ENCODE measurements at places on chromosomes 12 and 14. TPM values are rescaled to one million over a fixed set of nuclear protein-coding genes. Genes with fewer than 3 reads are reported as not detected.

The BDKRB2 gene
- total RNA-seq, result 0.42 TPM

DNA sequence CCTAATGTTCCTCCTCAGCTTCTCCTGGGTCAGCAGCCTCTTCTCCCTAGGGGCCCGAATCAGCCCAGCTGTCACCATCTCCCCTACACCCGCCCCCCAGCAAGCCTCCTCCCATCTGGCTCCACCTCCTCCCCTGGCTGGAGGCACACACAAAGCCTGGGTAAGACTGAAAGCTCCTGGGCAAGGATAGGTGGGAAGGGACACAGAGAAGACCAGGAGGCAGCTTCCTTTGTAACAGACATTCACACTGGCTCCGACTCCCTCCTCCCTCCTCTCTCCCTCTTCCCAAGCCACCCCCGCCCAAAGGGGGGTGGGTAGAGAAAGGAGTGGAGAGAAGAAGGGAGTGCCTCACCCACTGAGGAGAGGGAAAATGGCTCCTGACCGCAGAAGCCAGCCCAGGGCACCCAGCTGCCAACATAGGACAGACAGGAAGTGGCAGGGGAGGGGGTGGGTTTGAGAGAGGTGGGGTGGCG is 4.0 kb downstream of the CHD4 start:
- DNase-seq, result no peak
- H3K36me3 ChIP-seq, result peaks cover 40% of the 10 kb centered on the region

DNA sequence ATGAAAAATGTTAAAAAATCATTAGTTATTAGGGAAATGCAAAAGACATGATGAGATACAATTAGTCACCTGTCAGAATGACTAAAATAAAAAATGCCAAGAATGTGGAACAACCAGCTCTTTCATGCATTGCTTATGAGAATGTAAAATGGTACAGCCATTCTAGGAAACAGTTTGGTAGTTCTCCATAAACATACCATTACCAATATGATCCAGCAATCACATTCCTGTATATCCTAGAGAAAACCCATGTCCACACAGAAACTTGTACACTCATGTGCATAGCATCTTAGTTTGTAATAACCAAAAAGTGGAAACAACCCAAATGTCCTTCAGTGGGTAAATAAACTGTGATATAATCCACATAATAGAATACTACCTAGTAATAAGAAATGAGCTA is 245.7 kb downstream of the FUT8 start:
- H3K4me1 ChIP-seq, result peaks cover 15% of the 10 kb centered on the region
- no peak overlapping the region for H3K27ac ChIP-seq
- H3K4me3 ChIP-seq, result no peak overlapping the region

The PZP gene
- total RNA-seq, result 0.24 TPM

The KCNC2 gene
- not detected for total RNA-seq

The PPM1H gene
- 25.4 TPM for total RNA-seq

GRCh38 chr14:69657950-69658355 is 46.6 kb downstream of the SUSD6 start:
- H3K27me3 ChIP-seq, result no peaks in the 10 kb centered on the region
- peaks cover 9% of the 10 kb centered on the region for H3K36me3 ChIP-seq
- peaks cover 46% of the 10 kb centered on the region for H3K4me1 ChIP-seq
- H3K27ac ChIP-seq, result peak overlapping the region; percentile 97

DNA sequence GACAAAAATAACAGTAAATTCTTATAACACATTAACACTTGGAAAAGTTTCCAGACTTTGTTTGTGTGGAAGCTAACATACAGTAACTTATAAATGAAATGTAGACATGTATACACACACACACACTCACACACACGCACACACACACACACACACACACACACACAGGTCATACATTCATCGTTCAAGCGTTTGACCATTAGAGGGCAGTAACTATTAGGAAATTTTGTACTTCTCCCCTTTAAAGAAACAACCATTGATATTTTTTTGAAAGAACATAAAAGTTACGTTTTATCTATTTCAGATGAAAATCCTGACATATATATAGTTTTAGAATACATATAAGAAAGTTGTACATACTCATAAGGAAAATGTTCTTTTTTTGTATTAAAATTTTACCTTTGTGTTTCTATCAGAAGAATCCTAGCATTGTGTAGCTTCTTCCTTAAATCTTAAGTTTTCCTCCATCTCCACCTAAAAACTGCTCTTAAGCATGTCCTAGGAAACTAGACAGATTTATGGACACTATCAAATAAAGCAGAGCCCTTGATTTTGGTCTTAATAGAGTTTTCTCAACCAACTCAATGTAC is 29.0 kb downstream of the PTPRQ start:
- no peaks in the 10 kb centered on the region for H3K4me1 ChIP-seq
- H3K4me3 ChIP-seq, result no peak overlapping the region

DNA sequence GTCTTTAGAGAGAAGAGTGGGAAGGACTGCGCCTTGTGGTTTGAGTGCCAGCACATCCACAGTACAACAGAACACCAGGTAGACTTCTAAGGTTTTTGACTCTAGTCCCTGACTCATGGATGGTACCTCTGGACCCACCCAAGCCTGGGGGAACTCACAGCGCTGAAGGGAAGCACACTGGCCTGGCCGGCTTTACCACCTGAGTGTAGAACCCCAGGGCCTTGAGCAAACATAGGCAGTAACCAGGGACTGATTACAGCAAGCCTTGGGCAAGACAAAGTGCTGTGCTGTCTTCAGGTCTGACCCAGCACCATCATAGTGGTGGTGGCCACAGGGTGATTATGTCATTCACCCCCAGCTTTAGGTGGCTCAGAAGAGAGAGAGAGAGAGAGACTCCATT is 17.2 kb downstream of the EML5 start:
- H3K27me3 ChIP-seq, result no peaks in the 10 kb centered on the region
- H3K27ac ChIP-seq, result no peak overlapping the region
- no peaks in the 10 kb centered on the region for H3K4me1 ChIP-seq
- H3K4me3 ChIP-seq, result no peak overlapping the region

DNA sequence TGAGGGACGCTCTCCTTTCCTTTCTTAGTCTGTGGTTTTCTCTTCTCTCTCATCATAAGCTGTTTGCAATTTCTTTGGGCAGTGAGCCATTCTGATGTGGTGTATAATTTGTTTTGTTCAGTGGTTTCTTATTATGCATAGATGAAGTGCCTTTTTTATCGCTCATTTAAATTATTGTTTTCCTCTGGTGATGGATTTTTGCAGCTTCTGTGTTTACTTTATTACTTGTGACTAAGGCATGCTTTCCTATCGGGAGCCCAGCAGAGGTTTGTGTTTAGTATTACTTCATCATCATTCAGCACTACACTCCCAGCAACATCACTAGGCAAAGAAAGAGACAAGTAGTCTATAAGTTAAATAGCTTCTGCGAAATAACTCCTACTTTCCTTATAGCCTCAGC is 586.6 kb upstream of the NOVA1 start:
- no peak overlapping the region for H3K4me3 ChIP-seq
- H3K36me3 ChIP-seq, result no peaks in the 10 kb centered on the region
- H3K4me1 ChIP-seq, result no peaks in the 10 kb centered on the region
- no peak overlapping the region for H3K27ac ChIP-seq
- DNase-seq, result no peak

- H3K27ac ChIP-seq, result no peak overlapping the region
- H3K4me3 ChIP-seq, result no peak overlapping the region
- no peak for DNase-seq
- H3K27me3 ChIP-seq, result no peaks in the 10 kb centered on the region
- peaks cover 21% of the 10 kb centered on the region for H3K4me1 ChIP-seq
Observed at GRCh38 chr14:51604073-51604472, 47.6 kb upstream of the FRMD6 start.

GRCh38 chr12:99332936-99333591 is 314.5 kb upstream of the GARIN6 start:
- no peak for DNase-seq
- no peak overlapping the region for H3K4me3 ChIP-seq
- H3K36me3 ChIP-seq, result no peaks in the 10 kb centered on the region
- H3K4me1 ChIP-seq, result peaks cover 1% of the 10 kb centered on the region
- no peak overlapping the region for H3K27ac ChIP-seq
- no peaks in the 10 kb centered on the region for H3K27me3 ChIP-seq

DNA sequence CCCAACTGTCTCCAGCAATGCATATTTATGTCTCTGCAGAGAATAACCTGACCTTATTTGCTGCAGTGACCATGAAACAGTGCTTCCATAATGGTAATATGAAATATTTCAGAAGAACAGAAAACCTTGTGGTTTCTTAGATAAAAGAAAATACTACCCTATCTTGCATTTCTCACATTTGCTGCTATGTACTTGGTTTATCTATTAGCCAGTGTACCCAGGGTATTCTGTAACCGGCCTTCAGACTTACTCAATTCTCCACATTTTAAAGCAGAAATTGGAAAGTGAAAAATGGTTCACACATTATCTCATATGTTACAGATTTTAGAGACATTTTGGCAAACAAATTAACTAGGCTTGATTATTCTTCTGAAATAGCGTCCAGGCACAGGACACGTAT is 57.9 kb upstream of the CCDC91 start:
- H3K36me3 ChIP-seq, result no peaks in the 10 kb centered on the region
- DNase-seq, result no peak

- H3K27me3 ChIP-seq, result peaks cover 3% of the 10 kb centered on the region
- no peak for DNase-seq
- no peak overlapping the region for H3K4me3 ChIP-seq
- no peaks in the 10 kb centered on the region for H3K36me3 ChIP-seq
- no peak overlapping the region for H3K27ac ChIP-seq
Observed at GRCh38 chr12:104248444-104248843, 32.9 kb downstream of the TXNRD1 start.

DNA sequence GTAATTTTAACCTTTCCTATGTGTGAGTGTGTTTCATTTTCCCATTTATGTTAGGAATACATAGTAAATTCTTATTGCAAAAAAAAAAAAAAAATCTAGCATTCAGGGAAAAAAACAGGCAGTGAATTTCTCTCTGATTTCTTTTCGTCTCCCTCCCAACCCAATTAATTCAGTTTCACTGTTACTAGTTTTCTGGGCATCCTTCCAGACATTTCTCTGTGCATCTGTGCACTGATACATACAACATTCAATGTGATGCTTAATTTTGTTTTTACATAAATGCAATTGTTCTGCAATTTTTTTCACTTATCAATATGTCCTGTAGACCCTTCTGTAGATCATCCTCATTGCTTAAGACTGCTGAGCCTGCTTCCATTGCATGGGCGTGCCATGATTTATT is 694.3 kb upstream of the TBX3 start:
- no peak overlapping the region for H3K4me3 ChIP-seq
- H3K4me1 ChIP-seq, result peaks cover 16% of the 10 kb centered on the region
- H3K36me3 ChIP-seq, result no peaks in the 10 kb centered on the region
- no peak for DNase-seq

The SPIC gene
- total RNA-seq, result not detected

DNA sequence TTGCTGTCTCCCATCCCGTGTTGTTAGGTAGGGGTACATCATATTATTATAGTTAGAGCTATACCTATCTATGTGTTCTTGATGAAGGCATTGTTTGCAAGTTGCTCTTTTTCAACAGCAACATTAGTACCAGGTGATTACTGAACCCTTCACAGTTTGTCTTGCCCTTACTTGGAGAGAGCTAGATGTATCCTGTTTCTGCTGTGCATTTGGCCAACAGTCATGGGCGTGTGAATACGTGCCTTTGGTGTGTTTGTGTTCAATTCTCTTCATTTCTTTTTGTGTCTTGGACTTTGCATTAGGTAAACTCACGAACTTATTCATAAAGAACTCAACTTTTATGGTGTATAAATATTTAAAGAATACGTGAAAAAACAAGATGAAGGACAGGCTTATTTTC is 14.3 kb downstream of the ARF6 start:
- no peak overlapping the region for H3K4me3 ChIP-seq
- H3K27ac ChIP-seq, result no peak overlapping the region
- H3K27me3 ChIP-seq, result no peaks in the 10 kb centered on the region
- peaks cover 1% of the 10 kb centered on the region for H3K36me3 ChIP-seq

The ST8SIA1 gene
- 5.3 TPM for total RNA-seq

GRCh38 chr14:23020143-23021128 is 10.5 kb upstream of the C14orf93 start:
- no peaks in the 10 kb centered on the region for H3K27me3 ChIP-seq
- DNase-seq, result no peak
- H3K4me1 ChIP-seq, result peaks cover 20% of the 10 kb centered on the region
- no peak overlapping the region for H3K27ac ChIP-seq
- H3K36me3 ChIP-seq, result peaks cover 7% of the 10 kb centered on the region
- H3K4me3 ChIP-seq, result no peak overlapping the region

The KRT72 gene
- not detected for total RNA-seq

The STAC3 gene
- total RNA-seq, result 6.1 TPM

- H3K4me3 ChIP-seq, result no peak overlapping the region
- H3K36me3 ChIP-seq, result no peaks in the 10 kb centered on the region
- H3K4me1 ChIP-seq, result peaks cover 6% of the 10 kb centered on the region
- H3K27ac ChIP-seq, result no peak overlapping the region
- no peak for DNase-seq
- peaks cover 5% of the 10 kb centered on the region for H3K27me3 ChIP-seq
Observed at GRCh38 chr14:75315144-75315543, 36.5 kb downstream of the FOS start.

The RIPK3 gene
- total RNA-seq, result 0.62 TPM

The CLEC1B gene
- not detected for total RNA-seq

The SERPINA5 gene
- 37.7 TPM for total RNA-seq

The NEK9 gene
- 100 TPM for total RNA-seq

DNA sequence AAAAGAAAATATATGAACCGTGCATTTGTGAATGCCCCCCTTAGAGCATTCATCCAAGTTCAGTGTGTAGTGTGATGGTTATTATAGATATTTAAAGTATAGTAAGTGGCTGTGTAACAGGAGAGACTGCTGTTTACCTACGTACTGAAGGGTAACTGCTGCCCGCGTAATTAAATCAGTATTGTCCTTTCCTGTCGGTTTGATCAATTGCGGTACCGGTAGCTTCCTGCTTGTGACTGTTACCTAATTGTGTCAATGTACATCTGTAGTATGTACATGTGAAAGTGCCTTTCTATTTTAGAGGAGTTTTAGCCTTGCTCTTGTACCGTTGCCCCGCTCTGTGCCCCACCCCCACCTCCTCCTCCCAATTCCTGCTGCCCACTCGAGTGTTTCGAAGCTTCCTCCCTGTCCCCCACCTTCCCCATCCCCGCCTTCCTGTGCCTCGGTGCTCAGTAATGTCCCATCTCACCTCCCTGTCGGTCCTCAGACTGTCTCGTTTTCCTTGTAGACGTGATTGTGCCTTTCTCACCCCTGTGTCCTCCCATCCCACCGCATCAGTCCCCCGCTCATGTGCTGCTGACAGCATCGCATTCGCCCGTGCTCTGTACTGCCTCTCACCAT is 75.0 kb downstream of the KICS2 start:
- no peak for DNase-seq
- H3K4me3 ChIP-seq, result no peak overlapping the region
- peaks cover 22% of the 10 kb centered on the region for H3K36me3 ChIP-seq
- no peaks in the 10 kb centered on the region for H3K4me1 ChIP-seq
- H3K27me3 ChIP-seq, result no peaks in the 10 kb centered on the region

- no peaks in the 10 kb centered on the region for H3K27me3 ChIP-seq
- H3K4me3 ChIP-seq, result peak overlapping the region; percentile 83
- H3K4me1 ChIP-seq, result peaks cover 18% of the 10 kb centered on the region
Observed at GRCh38 chr12:121297435-121297991, 1.0 kb upstream of the CAMKK2 start.

GRCh38 chr12:78666584-78666983 is 198.0 kb upstream of the SYT1 start:
- H3K4me3 ChIP-seq, result no peak overlapping the region
- no peaks in the 10 kb centered on the region for H3K27me3 ChIP-seq
- no peaks in the 10 kb centered on the region for H3K36me3 ChIP-seq

The ANKS1B gene
- total RNA-seq, result 10.1 TPM

The ATG14 gene
- 14.9 TPM for total RNA-seq

The FAM181A gene
- total RNA-seq, result not detected

All from progenitor cell of endocrine pancreas (in vitro differentiated cells).